ENCODE measurements at places on chromosomes 12 and 14. TPM values are rescaled to one million over a fixed set of nuclear protein-coding genes. Genes with fewer than 3 reads are reported as not detected.

Gene COX8C
- not detected for total RNA-seq

Gene MANSC4
- not detected for total RNA-seq

Gene TCL1B
- not detected for total RNA-seq

Gene LMNTD1
- total RNA-seq, result not detected

Gene HSPB8
- not detected for total RNA-seq

Gene A2ML1
- total RNA-seq, result not detected
